ENCODE measurements at places on chromosomes 13 and 19.

DNA sequence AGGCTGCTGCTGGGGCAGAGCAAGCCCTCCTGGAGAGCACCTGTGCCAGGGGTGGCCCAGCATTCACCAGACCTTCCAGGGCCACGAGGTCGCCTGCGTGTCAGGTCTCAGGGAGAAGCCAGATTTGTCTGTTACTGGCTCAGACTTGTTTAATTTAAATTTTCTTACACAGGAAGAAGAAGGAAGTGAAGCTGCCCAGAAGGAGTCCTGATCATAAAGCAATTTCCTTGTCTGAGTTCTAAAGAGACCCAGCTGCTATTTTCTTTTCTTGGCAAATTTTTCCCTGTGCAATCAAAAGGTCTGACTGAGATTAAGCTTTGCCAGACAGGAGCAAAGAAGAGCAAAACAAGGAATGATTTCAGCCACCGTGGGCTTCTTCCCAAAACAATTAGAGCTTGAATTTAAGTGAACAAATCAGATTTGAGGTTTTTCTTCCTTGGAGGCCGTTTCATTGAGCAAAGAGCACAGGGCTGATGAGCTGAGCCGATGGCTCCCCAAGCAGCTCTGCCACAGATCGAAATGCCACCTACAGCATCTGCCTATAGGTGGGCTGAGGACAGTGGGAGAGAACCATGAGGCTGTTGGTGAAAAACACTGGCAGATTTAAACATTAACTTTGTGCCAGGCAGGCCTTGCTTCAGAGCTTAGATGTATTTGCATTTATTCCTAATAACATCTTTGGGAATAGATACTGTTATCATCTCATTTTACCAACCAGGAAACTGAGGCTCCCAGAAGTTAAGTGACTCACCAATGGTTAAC, 40.1 kb downstream of the HSPH1 start:
- DNase-seq = no peak

- no peak for DNase-seq
Measured at GRCh38 chr13:32381539-32381938, 46.4 kb downstream of the N4BP2L1 start.

DNA sequence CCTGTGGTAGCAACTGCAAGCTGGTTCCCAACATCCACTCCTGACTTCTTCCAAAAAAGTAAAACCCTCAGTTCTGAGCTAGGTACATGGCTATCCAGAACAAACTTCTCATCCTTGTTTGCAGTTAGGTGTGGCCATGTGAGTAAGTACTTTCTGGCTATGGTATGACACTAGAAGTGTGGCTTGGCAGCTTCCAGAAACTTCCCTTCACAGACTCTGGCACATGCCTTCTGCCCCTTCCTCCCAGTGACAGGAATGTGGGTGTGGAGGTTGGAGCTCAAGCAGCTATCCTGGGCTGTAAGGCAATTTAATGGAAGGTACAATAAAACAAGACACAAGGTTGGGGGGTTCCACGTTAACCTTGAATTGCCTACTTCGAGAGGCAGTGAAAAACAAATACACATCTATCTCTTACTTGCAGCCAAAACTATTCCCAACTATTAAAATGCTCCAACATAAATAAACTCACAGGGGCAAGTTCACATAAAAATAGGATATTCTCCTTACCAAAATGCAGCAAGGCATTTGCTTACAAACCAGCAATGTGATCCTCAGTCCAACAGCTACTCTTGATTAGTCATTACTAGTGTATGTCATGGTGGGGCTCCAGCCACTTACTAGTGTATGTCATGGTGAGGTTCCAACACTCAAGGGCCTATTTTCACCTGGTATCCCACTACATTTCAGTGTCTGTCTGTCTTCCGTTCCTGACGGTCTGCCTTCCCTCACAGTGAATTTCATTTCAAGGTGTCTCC, 3.1 kb downstream of the SMG9 start:
- DNase-seq = no peak

GRCh38 chr19:35257113-35257461, 8.3 kb downstream of the LSR start:
- no peak for DNase-seq

DNA sequence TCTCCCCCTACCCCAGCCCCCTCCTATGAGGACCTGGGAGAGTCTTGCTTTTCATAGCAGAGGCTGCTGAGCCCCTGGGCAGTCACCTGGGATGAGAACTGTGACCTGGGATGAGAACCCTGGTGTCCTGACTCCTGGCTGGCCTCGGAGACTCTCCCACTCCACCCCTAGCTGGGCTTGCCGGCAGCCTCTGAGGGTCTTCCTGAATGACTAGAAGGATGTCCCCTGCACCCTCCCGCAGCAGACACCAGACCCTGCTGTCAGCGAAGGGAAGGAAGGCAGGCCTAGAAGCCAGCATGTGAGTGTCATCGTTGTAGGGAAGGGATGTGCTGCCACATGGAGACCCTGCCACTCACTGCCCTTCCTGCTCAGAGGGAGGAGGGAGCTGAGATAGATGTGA, 203.4 kb upstream of the ZNF536 start:
- no peak for DNase-seq

DNA sequence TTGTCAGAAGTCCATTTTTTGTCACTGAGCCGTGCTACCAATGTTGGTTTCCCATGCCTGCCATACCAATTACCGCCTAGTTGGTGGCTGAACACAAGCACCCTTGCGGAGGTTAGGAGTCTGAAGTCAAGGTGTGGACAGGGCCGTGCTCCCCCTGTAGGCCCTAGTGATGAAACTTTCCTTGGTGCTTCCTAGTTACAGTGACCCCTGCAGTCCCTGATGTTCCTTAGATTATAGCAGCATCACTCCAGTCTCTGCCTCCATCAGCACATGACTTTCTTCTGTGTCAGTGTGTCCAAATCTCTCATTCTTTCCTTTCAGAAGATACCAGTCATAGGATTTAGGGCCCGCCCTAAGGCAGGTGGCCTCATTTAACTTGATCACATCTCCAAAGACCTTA, 99.0 kb downstream of the MYO16 start:
- DNase-seq = no peak

- no peak for DNase-seq
Measured at GRCh38 chr19:30360376-30361106, 11.6 kb upstream of the ZNF536 start.

DNA sequence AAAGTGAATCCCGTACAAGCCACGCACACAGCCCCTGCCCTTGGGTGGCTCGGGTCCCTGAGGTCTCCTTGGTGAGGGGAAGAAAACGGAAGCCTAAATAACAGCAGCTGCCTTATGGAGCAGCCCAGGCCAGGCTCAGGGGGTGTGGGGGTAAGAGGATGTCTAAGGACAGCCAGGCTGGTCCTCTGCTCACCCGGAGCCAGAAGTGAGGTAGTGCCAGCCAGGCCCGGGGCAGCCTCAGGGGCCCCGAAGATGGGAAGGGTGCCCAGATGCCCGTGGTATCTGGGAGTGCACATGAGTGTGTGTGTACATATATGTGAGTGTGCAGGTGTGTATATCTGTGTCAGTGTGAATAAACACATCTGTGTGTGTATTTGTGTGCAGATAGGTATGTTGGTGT, 38.4 kb upstream of the PEPD start:
- no peak for DNase-seq

DNA sequence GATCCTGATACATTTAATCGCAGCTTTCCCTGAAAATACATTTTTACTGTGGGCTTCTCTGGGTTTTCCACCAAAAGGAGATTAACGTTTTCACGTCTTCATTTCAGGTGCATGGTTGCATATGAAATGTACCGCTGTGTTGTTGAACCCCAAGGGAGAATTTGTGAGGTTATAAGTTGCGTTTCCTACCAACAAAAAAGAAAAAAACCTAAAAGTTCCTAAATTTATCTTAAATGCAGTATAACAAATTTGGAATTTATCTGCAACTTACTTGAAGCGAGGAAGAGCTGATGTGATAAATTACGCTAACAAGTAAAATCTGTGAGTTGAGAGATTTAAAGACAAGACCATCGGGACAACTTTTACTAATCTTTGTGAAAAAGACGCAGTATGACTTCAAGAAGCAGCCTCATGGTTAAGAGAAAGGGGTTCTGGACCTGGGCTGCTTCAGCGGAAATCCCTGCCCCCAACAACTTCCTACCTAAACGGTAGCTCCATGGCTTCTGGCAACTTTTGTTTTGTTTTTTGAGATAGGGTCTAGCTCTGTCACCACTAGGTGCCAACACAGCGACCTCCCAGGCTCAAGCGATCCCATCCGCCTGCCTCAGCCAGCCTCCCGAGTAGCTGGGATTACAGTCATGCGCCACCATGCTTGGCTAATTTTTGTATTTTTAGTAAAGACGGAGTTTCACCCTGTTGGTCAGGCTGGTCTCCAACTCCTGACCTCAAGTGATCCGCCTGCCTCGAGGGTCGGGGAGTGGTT, 958 bp upstream of the OBI1 start:
- no peak for DNase-seq

- DNase-seq = no peak
Measured at GRCh38 chr19:42229301-42229854, 9.3 kb downstream of the ZNF526 start.

DNA sequence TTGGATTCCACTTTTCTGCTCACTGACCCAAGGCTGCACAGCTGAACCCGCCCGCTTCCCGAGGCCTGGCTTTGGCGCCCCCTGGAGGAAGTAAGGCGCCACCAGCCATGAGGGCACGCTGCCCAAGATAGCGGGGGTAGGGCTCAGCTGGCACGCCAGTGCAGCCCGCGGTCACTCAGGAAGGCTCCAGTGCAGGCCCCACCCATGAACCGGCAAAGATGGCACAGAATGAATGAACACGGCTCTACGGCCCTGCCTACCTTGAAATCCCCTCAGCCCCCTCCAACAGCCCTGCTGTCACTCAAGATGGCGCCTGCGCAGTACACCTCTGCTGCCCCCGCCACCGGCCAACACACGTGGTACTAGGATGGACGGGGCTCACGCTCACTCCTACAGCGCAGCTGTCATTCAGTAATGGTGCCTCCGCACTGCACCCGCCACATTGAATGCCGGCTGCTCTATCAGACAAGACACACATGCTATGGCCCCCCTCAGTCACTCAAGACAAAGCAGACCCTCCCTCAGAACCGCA, 3.0 kb downstream of the PEG3 start:
- DNase-seq = no peak

GRCh38 chr13:106473154-106473553, 62.3 kb downstream of the EFNB2 start:
- no peak for DNase-seq

- no peak for DNase-seq
Measured at GRCh38 chr19:40143612-40144011, 47.6 kb upstream of the MAP3K10 start.

DNA sequence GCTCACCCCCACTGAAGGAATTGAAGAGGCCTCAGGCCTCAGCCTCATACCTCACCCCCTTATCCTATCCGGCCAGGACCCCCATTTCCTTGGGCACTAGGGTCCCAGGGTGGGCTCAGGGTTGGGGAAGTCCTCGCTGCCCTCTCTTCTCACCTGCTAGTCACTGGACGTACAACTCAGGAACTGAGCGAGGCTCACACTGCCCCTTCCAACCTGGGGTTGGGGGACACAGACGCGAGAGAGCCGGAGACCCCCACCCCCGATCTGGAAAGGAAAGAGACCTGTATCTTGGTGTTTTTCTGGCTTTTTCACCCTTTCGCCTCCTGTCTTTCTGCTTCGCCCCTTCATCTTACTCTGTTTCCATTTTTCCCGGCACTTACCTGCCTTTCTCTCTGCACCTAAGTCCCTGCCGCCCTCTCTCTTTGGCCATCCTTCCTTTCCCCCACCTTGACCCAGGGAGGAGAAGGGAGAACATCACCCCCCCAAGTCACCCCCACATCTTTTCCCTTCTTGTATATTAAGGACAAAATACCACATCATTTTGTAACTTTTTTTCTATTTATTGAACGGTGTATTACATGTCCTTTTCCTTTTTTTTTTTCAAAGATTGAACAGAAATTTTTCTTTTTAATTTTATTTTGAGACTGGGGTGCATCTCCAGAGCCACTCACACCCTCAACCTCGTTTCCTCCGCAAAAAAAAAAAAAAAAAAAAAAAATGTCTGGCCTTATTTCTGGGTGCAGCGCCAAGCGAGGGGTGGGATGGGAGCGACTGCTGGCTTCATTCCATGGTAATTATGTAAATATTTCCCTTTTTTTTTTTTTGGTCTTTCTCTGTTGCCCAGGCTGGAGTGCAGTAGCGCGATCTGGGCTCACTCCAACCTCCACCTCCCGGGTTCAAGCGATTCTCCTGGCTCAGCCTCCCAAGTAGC, 36.6 kb downstream of the ZSWIM4 start:
- no peak for DNase-seq

- no peak for DNase-seq
Measured at GRCh38 chr13:111397202-111397880, 76.9 kb downstream of the TEX29 start.

GRCh38 chr19:47633517-47633916, 24.6 kb downstream of the BICRA start:
- no peak for DNase-seq

DNA sequence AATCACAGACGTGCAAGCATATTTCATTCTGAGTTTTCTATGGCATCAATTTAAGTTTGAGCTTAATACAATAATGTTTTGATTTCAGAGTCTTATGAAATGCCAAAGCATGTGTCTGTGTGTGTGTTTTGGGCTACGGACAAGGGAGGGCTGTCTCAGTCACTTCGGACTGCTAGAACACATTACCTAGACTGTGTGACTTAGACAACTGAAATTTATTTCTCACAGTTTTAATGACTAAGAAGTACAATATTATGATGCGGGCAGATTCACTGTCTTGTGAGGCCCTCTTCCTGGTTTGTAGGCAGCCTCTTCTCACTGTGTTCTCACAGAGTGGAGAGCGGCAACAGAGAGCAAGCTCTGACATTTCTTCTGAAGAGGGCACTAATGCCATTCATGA, 1202.0 kb downstream of the EFNB2 start:
- DNase-seq = no peak

- no peak for DNase-seq
Measured at GRCh38 chr13:99071211-99071610, 93.3 kb upstream of the DOCK9 start.

- DNase-seq = no peak
Measured at GRCh38 chr19:5572556-5573286, 5.0 kb upstream of the TINCR start.

GRCh38 chr19:4737955-4738600, 14.4 kb upstream of the DPP9 start:
- DNase-seq = no peak

DNA sequence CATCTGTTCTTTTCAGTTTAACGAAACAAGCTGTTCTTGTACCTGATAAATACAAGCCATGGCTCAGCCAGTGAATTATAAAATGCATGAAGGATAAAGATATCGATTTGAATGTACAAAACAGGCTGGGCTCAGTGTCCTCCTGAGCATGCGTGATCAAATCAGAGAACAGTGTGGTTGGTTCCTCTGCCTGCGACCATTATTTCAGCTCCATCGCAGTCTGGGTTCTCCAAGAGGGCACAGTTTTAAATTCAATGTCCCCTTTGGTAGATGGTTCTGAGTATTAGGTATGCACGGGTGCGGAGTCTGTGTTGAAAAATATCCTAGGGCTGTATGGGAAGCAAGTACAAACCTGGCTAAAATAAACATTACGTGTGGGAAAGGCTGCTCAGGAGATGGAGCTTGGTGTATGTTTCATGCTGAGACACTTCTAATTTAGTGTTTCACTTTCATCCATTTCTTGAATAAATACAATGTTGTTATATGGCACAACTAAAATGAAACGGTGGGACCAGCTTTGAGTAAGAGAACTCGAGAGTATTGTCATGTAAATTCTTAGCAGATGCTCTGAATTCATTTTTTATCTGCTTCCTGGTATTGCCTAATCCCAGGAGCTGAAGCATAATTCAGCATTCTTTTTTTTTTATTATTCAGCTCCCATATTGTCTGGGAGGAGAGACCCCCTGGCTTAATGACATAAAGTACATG, 458.7 kb downstream of the MYO16 start:
- DNase-seq = no peak

Data from Panc1 (cell line).